ENCODE measurements at places on chromosomes 7 and 10.

DNA sequence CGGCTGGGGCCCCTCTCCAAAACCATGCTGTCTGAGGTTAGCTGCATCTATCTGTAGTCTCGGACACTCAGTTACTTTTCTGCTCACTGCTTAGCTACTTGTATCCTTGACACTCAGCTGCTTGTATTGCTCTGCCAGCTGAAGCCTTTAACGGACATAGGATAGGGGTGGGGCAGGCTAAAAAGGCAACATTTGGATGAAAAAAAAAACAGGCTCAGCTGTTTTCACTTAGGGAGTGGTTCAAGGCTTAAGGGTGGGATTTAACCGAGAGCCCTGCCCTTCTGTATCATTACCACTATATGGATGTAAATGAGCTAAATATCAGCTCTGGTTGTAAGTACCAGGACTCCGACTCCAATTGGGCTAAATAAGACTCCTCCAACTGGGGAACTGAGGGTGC, 28.6 kb downstream of the LSMEM1 start:
- no peak for DNase-seq

DNA sequence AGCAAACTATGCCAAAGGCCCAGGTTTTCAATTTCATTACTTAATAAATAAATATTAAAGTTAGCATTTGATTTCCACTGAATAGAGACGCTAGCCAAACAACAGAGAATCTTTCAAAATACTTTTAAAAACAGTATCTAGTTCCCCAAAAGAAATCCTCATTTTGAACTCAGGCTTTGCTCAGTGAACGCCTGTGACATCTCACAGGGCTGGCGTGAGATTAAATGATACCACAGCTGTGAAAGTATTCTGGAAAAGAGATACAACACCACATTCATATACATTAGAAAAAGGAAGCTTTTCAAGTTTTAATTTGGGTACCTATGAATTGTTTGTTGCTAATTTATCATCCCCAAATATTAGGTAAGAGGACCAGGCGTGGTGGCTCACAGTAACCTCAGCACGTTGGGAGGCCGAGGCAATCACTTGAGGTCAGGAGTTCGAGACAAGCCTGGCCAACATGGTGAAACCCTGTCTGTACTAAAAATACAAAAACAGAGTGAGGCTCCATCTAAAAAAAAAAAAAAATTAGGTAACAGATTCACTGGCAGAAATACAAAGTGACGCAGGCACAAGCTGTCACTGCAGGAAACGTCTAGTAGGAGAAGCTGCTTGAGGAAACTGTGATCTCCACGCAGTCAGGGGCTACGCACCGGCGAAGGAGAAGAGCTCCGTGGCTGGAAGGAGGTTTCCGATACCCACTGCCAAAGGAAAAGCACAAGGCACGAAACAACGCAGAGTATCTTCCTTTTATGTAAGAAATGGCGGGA, 50.0 kb downstream of the AMZ1 start:
- DNase-seq = no peak

- no peak for DNase-seq
Observed at GRCh38 chr7:32586291-32587221, 91.3 kb downstream of the AVL9 start.

DNA sequence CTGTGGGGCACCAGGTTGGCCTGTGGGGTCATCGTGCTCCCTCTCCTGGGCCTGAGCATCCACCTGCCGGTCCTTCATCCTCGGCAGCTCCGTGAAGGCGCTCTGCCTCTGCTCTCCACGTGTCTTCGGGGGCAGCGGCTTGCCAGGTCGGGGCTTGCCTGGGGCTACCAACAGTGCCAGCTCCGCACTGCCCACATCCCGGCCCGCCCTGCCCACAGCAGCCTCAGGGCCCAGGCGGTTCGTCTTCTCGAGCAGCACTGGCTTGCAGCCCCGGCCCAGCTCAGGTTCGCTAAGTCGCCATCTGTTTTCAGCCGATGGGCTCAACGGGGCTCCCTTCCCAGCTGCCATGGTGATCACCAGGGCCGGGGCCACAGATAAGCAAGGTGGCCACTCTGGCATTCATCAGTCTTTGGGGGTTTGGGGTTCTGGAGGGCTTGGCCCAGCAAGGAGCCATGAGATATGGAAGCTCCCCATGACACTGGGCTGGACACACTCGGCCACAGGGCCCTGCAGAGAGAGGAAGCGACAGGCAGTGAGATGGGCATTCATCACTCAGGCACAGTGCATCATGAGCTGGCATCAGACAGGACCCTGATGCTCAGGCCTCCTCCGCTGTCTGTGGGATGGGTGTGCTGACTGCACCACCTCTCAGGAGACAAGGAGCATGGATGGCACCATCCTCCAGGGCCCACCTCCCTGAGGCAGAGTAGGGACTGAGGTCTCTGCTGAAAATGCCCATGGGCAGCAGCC, 15.5 kb downstream of the ZNF488 start:
- DNase-seq = no peak

DNA sequence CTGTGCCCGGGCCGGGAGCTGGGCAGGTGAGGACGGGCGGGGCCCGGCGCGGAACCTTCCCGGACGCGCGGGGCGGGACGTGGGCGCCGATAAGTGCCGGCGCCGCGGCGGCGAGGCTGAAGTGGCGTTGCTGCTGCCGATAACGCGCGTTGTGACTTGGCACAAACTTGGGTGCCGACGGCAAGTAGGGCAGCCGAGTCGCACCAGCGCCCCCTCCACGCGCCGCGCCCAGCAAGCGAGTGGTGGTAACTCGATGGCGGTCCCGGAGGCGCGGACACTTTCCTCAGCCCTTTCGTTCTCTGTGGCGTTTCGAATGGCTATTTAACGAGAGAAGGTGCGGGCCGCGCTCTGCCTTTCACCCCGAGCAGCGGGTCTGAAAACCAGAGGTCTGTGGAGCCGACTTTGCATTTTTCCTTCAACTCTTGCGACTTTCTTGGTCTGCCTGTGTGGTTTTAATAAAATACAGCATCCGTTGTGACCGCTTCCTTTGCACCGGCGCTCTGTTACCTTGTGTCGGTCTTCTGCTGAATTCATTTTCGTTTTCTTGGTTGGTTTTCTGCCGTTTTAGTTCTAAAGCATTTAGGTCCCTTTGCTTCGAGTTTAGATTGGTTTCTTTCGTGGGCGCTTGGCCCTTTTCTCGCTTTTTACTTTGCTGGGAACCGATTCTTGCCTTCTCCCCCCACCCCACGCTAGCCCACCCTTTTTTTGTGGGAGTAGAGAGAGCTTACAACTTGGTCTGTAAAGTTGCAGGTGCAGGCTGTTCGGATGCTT, 701 bp downstream of the STK17A start:
- DNase-seq = no peak

Measured in activated CD8-positive, alpha-beta memory T cell treated with anti-CD3 and anti-CD28 coated beads for 1 hour (primary cell).